ENCODE measurements at places on chromosomes 6 and 20.

GRCh38 chr6:2656460-2657079 is 94.2 kb downstream of the MYLK4 start:
- no peak for DNase-seq

GRCh38 chr6:3228046-3228671 is 706 bp upstream of the TUBB2B start:
- DNase-seq: no peak

DNA sequence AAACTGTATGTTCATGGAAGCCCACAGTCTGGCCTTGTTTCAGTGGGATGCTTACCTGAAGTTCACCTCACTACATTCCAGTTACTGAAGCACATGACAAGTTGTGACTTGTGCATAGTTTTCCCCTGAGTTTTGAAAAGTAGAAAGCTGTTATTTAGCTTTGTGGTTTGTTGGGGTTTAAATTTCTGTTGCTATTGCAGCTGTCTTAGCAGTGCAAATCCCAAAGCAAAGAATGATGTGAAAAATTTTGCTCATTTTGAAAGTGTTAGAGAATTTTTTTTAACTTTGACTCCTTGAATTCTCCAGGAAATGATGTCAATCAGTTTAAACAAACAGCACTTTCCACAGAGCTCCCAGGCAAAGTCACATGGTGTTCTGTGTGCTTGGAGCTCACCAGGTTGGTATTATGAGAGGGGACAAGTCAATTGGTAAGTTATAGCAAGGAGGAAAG is 268.4 kb downstream of the ADGRG6 start:
- DNase-seq: no peak

DNA sequence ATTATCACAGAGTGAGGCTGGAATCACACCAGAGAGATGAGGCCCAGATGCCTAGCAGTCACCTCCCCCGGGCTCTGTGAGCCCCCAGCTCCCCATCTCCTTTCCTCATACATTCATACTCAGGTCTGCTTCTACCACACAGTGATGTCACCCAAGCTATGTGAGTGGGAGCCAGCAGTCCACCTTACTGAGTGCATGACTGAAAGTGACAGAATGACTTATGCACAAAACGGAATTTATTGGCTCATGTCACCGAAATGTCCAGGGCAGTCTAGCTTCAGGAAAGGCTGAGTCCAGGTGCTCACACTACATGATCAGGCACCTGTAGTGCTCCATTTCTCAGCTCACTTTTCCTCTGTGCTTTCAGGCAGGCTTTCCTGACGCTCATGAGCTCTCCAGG is 36.7 kb upstream of the CCN6 start:
- no peak for DNase-seq

- DNase-seq: no peak
Observed at GRCh38 chr6:169980826-169981450, 229.5 kb downstream of the ERMARD start.

DNA sequence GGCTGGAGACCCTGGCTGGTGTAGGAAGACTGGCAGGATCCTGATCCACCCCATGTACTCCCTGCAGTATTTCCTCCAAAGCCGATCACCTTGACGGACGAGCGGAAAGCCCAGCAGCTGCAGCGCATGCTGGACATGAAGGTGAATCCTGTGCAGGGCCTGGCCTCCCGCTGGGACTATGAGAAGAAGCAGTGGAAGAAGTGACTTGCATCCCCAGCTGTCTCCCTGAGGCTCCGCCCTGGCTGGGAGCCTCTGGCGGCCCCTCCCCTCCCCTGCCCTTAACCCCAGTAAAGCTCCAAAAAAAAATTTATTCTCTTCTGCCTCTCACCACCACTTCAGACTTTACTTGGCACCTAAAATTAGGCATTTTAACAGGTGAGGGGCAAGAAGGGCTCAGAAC is 7.0 kb downstream of the COX4I2 start:
- no peak for DNase-seq

Data from LoVo (cell line).